ENCODE measurements at places on chromosomes 11 and 22.

- no peak for DNase-seq
These were observed 176.6 kb upstream of the RAG2 start for GRCh38 chr11:36774603-36775002.

DNA sequence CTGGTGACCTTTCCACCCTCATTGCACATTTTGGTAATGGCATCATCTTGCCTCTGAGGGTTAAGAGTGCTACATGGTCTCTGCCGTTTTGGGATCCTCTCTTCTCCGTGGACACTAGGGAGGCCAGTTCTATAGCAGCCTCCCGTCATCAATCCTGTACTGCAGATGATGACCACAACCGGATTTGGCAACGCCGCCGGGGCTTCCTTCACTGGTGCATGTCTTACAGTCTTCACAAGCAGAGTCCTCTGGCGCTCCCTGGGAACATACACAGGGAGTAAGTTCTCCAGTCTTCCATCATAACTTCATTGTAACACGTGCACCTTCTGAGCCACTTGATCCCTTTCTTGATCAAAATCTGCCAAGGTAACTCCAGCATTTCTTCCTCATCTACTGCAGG is 69.0 kb upstream of the SLC22A12 start:
- no peak for DNase-seq

DNA sequence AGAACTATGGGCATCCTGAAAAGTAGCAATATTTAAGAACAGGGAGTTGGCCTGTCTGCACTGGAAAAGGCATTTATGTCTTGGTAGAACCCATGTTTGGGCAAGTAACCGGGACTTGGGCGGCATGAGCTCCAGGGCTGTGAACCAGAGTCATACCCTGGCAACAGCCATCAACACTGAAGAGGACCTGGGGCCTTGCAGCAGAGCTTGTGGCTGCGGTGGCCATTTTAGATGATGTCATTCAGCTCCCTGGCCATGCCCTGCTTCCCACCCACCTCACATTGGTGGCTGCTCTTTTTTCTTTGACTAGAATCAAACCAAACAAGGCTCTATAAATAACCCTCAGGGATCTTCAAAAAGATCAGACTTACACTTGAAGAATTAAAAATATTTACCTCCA is 26.6 kb downstream of the EHF start:
- DNase-seq = no peak

- no peak for DNase-seq
These were observed 11.5 kb upstream of the GRK2 start for GRCh38 chr11:67254798-67255197.

DNA sequence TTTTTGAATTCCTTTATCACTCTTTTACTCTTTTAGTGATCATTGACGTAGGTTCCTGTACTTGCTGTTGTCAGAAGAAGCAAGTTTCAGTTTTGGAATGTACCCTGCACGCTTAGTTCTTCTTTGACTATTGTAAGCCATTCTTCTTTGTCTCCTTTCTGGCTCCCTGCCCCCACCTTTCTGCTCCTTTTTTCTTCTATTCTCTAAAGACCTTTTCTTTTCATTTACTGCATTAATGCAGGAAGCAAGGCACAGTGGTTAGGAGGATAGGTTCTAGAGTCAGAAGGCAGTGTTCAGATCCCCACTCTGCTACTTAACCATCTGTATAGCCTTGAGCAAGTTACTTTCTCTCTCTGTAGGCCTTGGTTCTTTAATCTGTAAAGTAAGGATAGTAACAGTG is 33.7 kb upstream of the RAG2 start:
- DNase-seq = no peak

- no peak for DNase-seq
These were observed 161.1 kb downstream of the KIRREL3 start for GRCh38 chr11:126839496-126839895.

DNA sequence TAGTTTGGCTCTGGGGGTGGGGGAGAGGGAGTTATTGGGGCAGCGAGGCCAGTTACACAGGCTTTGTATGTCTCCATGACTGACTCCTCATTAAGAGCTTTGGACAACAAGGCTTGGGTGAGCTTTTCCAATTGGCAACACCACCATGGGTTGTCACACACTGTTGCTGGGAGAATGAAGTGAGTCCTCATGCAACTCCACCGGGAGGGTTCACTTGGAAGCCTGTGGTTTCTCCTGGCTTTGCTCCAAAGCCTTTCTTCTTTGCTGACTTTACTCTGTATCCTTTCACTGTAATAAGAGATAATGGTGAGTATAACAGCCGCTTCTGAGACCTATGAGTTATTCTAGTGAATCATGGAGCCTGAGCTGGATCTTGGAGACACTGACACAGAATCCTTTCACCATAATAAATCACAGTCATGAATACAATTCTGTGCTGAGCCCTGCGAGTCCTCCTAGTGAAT is 24.9 kb downstream of the EIF3F start:
- DNase-seq = no peak

GRCh38 chr11:91932151-91932821 is 292.3 kb upstream of the FAT3 start:
- DNase-seq = no peak

DNA sequence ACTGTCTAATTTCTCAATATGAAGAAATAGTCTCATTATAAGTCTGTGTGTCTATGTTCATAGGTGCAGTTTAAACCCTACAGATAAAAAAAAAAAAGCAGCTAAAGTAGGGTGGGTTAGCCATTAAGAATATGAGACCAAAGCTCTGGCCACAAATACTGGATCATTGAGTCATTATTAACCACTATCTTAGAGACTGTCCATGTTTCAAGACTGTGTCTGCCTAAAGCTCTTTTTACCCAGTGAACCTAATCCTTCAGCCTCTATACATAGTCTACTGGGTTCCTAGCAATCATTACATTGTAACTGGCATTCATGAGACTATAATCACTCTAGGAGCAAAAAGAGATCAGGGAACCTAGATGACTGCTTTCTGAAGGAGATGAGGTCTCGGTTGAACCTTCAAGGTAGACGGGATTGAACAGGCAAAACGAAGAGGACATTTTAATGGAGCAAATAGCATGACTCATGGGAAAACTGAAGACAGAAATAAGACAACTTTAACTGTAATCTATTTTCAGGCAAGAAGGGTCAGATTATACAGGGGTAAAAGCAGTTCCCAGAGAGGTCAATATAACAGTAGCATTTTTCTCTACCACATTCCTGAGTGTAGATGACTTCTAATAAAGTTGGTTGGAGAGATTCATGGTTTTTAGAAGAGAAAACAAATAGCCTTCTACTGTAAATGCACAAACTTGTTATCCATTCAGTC is 64.0 kb upstream of the FIBIN start:
- DNase-seq = no peak

GRCh38 chr11:8221046-8221723 is 42.5 kb downstream of the LMO1 start:
- DNase-seq = no peak

DNA sequence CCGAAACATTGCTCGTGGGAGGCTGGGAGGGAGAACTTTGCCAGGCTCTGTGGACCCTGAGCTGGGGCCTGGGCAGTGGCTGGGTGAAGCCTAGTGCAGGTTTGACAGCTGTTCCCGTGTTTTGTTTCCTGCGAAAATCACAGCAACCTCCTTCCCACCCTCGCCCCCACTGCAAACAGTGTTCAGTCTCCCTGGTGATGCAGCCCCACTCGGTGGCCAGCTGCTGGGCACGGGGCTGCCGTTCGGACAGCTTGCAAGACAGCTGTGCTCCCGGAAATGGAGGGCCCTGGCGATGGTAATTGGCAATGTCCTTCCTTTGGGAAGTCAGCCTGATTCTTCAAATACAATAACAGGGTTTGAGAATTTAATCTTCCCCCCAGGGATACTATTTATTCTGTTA is 10.4 kb upstream of the GAL start:
- no peak for DNase-seq

DNA sequence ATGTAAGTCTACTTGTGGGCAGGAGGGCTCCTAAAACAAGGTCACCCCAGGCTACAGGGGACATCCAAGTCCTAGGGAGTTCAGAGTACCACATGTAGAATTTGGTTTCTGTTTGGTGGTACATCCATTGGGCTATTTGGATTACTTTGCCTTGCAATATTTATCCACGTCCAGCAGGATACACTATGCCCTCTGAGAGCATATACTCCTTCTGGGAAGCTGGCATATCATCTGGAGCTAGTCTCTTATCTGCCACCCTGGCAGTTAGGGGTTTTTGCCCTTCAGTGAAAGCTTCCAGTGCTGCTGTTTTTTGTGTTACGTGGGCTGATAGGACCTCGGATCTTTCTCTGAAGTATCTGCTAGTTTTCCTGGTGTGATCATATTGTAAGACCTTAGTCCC is 7.3 kb downstream of the LMO2 start:
- DNase-seq = no peak

DNA sequence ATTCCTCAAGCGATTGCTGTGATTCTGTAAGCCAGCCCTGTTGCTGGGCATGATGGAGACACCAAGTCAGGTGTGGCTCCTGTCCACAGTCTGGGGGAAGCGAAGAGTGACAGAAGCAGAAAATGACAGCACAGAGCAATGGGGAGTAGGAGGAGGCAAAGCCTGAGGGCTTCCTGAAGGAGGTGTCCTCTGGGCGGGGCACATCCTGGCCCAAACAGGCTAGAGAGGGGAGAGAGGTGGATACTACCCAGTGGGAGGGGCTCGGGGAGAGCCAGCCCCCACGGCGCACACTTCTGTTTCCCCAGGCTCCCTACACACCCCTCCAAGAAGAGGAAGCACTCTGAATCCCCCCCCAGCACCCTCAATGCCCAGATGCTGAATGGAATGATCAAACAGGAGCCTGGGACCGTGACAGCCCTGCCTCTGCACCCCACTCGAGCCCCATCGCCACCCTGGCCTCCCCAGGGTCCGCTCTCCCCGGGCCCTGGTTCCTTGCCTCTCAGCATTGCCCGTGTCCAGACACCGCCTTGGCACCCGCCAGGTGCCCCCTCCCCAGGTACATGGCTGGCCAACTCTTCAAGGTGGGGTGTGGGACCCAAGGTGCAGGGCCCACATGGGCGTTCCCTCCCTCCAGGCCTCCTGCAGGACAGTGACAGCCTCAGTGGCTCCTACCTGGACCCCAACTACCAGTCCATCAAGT is 18.9 kb downstream of the MYRF start:
- no peak for DNase-seq

DNA sequence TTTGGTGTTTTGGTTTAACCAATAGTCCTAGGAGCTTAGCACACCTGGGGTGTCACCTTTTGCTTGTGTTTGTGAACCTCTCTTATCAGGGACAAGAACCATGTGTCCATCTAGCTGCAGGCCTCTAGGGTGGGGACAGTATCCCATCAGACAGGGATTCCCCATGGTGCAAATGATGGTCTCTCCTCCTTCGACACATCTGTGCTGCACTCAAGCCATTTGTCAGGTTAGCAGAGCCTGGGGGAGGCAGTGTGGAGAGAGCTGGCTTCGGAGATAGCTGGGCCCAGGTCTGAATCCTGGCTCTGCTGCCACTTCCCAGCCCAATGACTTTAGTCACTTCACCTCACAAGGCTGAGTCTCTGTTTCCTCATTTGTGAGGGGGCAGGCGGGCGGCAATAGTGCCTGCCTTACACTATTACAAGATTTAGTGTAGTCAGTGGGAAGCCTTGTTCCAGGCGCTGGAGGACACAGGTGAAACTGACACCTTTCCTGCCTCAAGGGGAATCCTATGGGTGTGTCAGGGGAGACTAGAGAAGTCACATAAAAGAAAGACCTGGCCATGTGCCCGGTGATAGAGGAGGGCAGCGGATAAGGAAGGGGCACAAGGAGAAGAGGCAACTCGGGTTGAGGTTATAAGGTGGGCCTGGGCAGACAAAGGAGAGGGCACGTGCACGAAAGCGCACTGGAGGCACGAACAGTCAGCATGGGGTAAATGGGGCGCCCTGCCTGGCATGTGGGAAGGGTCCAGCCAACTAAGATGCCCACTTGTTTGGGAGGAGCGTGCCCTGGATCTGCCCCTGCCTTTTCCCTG is 12.6 kb downstream of the KLHL35 start:
- no peak for DNase-seq

DNA sequence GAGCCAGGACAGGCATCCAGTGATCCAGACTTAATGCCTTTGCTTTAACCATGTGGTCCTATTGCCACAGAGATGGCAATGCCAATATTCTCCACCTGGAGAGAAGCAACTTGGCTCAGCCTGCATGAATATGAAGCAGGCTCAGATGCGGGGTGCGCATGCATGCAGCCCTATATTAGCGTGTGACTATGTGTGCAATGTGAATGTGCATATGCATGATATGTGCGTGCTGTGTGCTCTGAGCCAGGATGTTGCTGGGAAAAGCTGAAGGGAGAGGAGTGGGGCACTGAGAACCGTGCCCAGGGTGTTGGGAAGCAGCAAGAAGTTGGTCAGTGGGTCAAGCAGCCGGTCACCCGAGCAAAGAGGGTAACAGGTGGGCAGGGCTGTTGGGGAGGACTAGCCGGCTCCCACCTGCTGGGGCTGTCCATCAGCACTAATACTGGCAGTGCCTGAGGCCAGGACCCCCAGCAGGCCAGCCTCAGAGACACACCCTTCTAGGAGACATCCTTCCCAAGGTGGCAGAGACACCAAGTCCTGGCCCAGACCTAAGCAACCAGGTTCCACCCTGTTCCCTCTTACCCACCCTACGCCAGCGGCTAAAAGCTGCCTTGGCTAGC is 24.8 kb upstream of the MYOD1 start:
- no peak for DNase-seq

GRCh38 chr11:2142762-2143202 is 3.6 kb upstream of the IGF2 start:
- no peak for DNase-seq

DNA sequence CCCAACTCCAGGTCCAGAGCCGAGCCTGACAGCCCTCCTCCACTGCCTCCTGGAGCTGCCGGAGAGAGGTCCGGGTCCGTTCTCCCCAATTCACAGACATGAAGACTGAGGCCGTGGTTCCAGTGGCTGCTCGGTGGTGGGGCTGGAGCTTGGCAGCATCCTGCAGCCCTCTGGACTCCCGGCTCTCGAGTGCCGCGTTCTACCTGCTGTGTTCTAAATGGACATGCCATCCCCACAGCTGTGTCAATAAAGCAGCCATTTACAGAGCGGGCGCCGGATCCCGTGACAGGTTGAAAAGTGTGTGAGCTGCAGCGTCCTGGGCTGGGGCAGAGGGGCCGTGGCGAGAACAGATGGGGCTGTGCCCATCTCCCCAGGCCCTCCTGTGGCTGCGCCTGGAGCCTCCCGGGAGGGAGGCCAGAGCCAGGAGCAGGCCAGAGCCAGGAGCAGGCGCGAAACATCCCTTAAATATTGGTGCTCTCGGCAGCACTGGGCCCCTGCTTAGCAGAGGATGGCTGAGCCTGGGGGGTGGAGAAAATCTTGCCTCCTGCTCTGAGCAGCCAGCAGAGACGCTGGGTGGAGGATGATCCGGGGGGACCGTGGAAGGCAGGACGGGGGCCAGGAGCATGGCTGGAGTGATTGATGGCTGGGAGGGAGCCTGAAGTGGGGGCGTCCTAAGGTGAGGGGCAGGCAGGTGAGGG is 46.2 kb downstream of the FLRT1 start:
- DNase-seq = no peak

Measured in NCI-H460 (cell line).